Liver (tissue), 10 donors: ENCODE measurements at places on chromosomes 6 and 20. TPM values are rescaled to one million over a fixed set of nuclear protein-coding genes. Genes with fewer than 3 reads are reported as not detected.

DNA sequence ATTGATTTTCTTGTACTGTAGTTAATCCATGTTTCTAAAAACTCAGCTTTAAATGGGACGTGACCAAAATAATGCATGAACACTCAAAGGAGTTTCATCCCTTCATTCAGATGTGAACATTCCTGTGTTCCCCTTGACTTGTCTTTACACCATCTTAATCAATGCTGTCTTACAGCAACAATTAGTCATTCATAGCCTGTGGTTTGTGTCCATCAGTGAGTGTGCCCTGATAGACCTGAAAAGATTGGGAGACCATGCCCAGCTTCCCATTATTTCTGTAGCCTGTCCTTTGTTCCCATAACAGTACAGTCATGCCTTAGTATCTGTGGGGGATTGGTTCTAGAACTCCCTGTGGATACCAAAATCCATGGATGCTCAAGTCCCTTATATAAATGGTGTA is 23.9 kb downstream of the NT5E start:
- DNase-seq, result no peak

GRCh38 chr20:33926425-33926824 is 67.3 kb upstream of the RALY start:
- DNase-seq, result no peak

GRCh38 chr6:55819811-55820210 is 55.6 kb downstream of the BMP5 start:
- DNase-seq, result no peak

GRCh38 chr6:13080462-13081188 is 247.7 kb downstream of the TBC1D7 start:
- DNase-seq, result no peak

DNA sequence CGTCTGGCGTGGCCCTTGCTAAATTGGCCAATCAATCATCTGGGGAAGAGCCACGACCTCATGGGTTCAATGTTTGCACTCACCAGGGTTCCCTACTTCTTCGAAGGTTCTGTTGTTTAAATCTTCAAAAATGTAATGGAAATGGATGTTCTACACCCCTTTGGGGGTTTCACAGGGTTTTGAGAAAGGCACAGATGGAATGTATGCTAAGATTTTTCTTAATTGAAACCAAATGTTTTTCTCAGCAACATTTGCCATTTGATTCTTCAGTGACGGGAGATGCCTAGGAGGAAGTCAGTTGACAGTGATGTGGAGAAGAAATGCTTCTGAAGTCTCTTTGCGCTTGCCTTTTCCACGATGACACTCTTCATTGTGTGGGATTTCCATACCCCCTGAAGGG is 312.3 kb downstream of the ESR1 start:
- DNase-seq, result no peak

DNA sequence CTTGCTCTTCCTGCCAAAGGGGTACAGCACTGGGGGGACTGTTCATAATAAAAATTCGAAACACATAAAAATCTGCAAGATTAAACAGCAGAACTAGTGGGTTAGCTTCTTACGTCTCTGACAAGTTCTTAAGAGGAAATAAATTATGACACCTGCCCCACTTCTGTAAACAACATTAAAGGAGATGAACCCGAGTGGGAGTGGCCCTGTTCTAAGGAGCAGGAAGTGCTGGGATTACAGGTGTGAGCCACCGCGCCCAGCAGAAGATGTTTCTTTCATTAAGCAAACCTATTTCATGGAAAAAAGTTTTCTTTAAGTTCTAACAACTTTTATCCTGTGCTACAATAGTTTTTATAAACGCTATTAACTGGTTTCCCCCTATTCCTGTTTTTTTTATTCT is 24.6 kb downstream of the USP45 start:
- no peak for DNase-seq

GRCh38 chr20:47164140-47164539 is 192.4 kb downstream of the ZMYND8 start:
- no peak for DNase-seq

GRCh38 chr6:82957171-82957867 is 108.3 kb downstream of the UBE3D start:
- DNase-seq, result no peak

DNA sequence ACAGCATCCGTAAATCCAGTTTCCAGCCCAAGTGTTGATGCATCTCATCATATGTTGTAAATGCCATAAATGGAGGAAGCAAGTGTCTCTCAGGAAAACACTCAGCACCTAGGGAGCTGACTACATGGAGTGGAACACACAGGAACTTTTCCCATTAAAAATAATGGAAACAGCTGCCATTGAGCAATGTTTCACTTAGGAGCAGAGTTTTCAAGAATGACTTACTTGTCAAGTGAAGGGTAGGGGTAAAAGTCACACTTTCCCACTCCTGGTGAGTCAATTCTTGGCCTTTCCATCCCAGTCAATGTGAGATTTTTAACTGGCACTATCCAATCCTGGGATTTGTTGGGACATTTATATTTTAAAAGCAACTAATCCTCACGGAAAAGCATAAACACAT is 119.4 kb upstream of the ASF1A start:
- no peak for DNase-seq

DNA sequence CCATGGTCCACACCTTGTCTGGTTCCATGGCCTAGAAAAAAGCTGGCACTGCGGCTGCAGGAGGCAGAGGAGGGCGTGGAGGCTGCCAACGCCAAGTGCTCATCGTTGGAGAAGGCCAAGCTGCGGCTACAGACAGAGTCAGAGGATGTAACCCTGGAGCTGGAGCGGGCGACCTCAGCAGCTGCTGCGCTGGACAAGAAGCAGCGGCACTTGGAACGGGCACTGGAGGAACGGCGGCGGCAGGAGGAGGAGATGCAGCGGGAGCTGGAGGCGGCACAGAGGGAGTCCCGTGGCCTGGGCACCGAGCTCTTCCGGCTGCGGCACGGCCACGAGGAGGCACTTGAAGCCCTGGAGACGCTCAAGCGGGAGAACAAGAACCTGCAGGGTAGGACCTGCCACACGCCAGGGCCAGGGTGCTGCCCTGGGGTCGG is 43.4 kb downstream of the MYH7B start:
- DNase-seq, result no peak

DNA sequence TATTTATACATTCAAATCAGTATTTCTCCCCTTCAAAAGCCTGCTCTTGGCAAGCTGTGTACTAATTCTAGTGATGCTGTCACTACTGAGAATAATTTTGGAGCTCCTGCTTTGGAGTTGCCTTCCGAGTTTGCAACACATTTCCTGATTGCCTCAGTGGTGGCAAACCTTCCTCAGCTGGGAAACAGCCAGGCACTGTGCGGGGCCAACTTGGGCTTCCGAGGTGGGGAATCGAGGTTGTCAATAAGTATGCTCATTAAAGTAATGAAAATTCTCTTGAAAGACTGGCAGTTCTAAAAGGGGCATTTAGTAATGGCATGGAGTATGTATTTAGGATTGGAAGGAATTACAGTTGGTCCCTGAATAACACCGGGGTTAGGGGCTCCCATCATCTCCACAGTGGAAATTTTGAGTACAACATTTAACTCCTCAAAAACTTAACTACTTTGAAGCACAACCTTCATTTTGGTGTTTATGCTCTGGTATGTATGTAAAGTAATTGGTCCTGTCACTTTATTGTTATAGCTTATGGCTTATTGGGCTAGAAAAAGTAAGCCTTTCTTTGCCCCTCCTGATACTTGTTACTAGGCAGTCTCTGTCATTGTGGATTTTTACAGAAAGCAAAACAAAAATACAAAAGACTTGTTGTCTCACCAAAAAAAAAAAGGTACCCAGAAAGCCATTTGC is 2.7 kb downstream of the PAQR8 start:
- no peak for DNase-seq

- no peak for DNase-seq
Observed at GRCh38 chr6:170073846-170074245, 217.0 kb downstream of the DLL1 start.

DNA sequence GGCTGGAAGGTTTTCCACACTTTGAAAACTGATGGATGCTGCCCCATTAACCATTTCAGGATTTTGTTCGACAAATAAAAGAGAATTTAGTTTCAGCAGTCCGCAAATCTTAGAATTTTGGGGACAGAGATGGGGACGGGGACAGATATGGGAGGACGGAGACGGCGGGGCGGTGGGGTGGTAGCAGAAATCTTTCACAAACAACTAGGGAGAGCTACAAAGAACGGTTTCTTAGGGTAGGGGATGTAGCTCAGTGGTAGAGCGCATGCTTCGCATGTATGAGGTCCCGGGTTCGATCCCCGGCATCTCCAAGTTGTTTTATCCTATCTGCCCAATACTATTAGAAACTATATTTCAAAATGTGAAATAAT is 15.1 kb downstream of the HMGN4 start:
- DNase-seq, result peak; percentile 87

GRCh38 chr6:49519660-49520059 is 19.9 kb downstream of the GLYATL3 start:
- no peak for DNase-seq

- DNase-seq, result no peak
Observed at GRCh38 chr20:46350986-46351267, 42.6 kb upstream of the CDH22 start.

DNA sequence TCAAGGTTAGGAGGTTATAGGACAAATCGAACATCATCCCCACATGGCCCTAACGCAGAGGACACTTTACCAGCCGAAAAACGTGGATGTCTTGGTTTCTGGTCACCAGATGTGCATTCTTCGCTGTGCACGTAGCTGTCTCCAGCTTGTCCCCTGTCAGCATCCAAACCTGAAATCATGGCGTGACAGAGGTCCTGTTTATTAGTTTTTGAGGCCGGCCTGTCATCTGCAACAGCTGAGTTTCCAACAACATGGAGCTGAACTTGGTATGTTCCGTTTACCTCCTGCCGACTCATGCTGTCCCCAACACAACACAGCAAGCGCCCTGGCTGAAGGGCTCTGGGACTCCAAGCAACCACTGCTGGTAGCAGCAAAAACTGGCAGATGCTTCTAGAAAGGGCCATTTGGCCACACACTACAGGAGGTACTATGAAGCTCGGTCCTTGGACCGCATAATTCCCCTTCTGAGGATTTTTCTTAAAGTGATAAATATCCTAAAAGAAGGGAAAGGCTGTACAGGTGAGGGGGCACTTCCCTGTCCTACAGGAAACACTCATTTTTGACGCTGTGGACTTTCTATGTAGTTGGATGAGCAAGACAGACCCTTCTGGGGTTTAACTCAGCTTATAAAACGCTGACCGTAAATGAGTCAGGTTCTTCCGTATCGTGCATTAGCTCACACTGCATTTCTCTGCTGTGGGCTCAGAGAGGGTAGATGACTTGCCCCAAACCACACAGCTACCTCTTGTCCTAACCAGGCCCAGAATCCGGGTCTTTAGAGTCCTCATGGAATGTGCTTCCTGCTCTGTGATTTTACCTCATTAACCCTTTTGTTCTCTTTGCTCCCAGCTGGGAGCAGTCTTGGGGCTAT is 79.7 kb upstream of the NFATC2 start:
- DNase-seq, result no peak

- DNase-seq, result no peak
Observed at GRCh38 chr6:11912420-11912819, 99.7 kb upstream of the HIVEP1 start.

DNA sequence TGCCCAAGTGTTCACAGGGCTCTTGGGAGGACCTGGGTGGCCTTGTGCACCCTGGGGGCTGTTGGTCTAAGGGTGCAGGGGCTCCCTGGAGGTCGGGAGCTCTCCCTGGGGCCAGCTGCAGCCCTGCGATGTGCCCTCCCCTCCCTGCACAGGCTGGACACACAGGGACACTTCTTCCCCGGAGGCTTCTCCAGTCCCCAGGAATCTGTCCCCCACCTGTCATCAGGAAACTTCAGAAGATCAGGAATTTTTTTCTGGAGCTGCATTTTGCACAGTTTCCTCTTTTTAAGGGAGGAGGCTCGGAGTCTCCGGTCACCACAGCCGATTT is 66.9 kb upstream of the BHLHE23 start:
- no peak for DNase-seq

DNA sequence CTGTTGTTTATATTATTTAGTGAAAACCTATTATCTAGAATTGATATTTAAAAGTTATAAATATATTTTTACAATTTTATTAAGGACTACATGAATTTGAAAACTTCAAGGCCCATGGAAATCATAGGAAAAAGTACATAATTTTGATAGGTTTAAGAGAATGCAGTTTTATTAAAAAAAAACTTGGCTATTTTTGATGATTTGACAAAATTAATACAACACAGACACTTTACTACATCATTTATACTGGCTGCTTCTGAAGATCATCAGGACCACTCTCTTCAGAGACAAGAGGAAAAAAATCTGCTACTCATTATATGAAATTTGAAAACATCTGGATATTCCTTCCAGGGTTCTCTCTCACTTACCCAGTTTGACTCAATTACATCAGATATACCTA is 637.7 kb downstream of the BCKDHB start:
- no peak for DNase-seq

DNA sequence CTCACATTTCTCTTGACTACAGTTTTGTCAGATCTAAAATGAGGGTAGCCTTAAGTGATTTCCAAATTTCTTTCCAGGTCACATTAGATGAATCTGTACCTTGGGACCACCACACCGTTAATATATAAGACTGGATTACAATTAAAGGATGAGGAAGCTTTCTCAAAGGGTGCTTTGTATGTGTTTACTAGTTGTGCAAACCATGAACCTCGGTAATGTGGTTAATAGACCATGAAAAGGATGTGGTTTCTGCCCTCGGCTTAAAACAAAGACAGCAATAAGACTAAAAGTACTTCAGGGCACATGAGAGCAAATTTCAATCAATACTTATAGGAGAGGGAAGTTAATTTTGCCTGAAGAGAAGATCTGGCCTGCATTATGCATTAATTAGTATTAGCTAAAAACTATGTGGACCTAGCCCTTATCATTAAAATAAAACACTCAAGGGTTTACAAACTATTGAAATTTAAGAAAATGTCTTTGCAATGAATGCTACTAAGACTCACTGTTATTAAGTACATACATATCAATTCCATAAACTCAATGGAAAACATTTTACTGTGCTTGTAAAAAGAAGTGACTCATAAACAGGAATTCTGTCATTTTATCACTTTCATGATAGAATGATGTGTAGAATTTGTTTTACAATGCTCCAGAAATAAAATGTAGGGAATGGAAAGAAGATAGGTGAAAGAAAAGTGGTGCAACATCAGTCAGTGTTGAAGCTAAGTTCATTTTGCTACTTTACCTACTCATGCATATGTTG is 936 bp upstream of the TMX4 start:
- no peak for DNase-seq

- DNase-seq, result no peak
Observed at GRCh38 chr6:21189759-21190158, 403.8 kb upstream of the SOX4 start.

Gene CLPSL2
- not detected for total RNA-seq

Gene SUMO4
- 3.3 TPM for total RNA-seq

Gene DNAH8
- 0.05 TPM for total RNA-seq

Gene RTEL1
- 16.9 TPM for total RNA-seq

Gene SLC22A7
- 143 TPM for total RNA-seq

Gene LTV1
- 13.9 TPM for total RNA-seq

Gene RHAG
- 345 TPM for total RNA-seq

Gene PPARD
- total RNA-seq, result 2.1 TPM

Gene CST1
- total RNA-seq, result not detected

Gene IMPG1
- not detected for total RNA-seq

Gene CLDN20
- not detected for total RNA-seq

Gene ZSCAN31
- total RNA-seq, result 3.9 TPM

Gene UNC5CL
- 16.2 TPM for total RNA-seq

Gene ERVFRD-1
- 0.14 TPM for total RNA-seq
